ENCODE measurements at places on chromosomes 3 and 15.

DNA sequence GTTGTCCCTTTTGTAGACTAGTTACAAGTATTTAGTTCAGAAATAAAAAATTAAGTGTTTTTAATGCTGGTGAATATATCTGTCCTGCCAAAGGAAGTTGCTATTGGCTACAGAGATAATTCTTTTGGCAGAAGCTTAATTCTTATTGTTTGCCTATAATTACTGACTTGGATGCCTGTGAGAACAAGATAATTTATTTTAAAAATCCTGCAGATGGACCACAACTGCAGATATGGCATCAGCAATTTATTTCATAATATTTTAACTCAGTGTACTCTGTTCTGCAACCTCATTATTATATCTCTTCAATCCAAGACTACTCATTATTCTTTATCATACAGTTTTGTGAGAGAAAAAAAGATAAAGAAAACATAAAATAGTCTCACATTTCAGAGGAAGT lies 789.8 kb downstream of the NAALADL2 start:
- DNase-seq: no peak

DNA sequence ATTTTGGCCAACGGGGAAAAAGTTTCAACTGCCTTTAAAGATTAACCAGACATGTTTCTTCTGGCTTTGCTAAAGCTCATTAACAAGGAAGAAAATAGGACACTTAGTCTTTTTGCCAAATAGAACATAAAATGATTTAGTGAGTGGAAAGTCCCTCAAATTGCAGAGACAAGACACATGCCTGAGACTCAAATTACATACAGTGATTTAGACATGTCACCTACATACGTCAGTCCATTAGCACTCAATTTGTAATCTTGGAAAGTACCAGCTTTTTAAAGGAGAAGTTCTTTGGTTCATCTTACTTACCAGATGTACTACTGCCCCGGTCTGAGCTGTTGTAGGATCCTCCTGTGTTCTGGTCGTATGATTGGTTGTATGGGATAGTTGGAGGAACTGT lies 1134.2 kb downstream of the ROBO1 start:
- no peak for DNase-seq

GRCh38 chr3:10502185-10502880 lies 3.1 kb downstream of the ATP2B2 start:
- no peak for DNase-seq

GRCh38 chr3:98603580-98603979 lies 10.2 kb upstream of the CPOX start:
- DNase-seq: no peak

GRCh38 chr15:59701880-59702279 lies 12.8 kb upstream of the BNIP2 start:
- DNase-seq: no peak
